GM18507 (cell line): ENCODE measurements at places on chromosomes 4 and X.

GRCh38 chr4:173252024-173252935 is 81.9 kb downstream of the HMGB2 start:
- no peak for DNase-seq

DNA sequence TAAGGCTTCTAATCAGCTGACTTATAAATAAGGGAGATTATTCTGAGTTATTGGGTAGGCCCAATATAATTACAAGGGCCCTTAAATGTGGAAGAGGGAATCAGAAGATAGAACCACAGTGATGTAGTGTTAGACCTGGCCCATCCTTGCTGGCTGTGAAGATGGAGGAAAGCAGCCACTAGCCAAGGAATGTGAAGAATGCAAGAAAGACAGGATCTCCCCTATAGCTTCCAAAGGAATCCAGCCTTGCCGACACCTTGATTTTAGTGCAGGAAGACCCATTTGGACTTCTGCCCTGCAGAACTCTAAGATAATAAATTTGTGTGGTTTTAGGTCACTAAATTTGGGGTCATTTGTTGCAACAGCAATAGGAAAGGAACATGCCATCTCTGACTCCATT is 150.6 kb downstream of the SPATA18 start:
- no peak for DNase-seq

- DNase-seq = no peak
These were observed 311.8 kb upstream of the SMIM31 start for GRCh38 chr4:164442180-164442579.

DNA sequence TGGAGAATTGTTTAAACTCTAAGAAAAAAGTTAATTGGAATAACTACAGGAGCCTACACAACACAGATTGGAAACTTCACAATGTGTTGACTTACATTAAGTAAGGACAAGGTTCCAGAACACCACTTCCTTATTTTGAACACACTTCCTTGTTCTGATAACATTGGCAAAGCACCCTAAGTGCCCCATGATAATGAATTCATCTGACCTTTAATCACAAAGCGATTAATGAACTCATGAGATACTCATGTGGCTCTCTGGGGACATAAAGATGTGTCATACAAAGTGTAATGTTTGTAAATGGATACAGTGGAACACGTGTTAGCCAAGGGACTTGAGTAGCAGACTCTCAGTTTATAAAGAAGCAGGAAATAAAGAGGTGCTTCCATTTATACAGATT is 69.0 kb upstream of the ATOH1 start:
- DNase-seq = no peak

DNA sequence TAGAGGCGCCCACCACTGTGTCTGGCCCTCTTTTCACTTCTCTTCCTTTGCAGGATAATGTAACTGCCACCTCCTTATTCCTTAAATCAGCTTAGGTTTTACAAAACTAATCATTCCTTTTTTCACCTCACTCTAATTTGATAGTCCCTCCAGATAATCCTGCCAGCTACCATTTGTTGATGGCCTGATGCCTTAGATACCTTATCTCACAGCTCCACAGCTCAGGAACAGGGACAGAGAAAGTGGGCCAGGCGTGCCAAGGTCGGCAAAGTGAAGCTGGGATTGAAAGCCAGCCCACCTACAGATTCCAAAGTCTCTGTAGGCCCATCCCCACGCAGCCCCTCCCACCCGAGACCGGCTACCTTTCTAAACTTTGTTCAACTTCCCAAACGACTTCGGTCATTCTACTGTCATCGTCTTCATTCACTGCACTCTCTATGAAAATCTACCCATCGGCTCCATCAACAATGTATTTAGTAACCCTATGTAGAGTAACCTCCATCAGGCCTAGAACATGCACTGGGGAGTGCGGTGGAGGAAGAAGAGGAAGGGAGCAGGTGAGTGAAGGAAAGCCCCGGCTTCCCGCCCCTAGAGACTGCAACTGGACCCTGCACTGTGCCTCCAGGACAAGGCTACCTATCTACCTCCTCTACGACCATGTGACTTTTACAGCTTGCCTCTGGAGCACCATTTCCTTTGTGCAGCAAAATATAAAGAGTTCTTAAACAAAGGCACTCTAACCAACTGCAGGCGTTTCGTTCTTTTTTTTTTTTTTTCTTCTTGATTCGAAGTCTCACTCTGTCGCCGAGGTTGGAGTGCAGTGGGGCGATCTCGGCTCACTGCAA is 1.5 kb downstream of the CASP6 start:
- DNase-seq = no peak

- DNase-seq = no peak
These were observed 47.5 kb upstream of the PDLIM3 start for GRCh38 chr4:185582651-185583400.

DNA sequence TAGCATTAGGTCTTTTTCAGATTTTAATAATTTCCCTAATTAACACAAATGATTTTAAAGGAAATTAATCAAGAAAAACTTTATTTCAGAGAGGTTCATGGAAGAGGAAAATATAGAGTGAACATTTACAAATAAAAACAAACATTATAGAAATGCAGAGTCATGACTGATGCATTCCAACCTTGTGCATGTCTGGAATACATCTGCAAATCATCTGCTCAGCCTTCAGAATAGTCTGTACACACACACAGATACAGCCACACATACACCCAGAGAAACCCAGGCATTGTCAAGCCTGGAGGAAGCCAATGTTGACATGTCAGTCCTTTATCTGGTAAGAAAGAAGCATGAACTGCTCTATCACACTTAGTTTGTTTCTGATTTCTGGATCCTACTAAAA is 61.3 kb upstream of the NFKB1 start:
- DNase-seq = no peak

DNA sequence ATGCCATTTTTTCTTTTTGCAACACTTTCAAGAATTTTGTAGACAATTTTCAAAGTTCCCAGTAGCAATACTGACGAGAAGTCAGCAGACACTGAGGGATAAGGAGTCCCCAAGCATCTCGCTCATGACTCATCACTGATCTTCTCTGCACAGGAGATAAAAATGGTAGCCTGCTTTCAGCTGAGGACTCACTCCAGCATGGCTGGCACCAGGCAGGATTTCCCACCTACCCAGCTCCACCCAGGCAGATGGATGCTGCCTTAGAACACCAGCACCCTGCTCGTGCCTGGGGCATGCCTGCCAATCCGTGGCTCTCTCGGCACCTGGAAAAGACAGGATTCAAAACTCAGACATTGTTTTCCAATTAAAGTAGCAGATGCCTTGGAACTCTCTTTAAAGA is 24.9 kb downstream of the JAKMIP1 start:
- DNase-seq = no peak

DNA sequence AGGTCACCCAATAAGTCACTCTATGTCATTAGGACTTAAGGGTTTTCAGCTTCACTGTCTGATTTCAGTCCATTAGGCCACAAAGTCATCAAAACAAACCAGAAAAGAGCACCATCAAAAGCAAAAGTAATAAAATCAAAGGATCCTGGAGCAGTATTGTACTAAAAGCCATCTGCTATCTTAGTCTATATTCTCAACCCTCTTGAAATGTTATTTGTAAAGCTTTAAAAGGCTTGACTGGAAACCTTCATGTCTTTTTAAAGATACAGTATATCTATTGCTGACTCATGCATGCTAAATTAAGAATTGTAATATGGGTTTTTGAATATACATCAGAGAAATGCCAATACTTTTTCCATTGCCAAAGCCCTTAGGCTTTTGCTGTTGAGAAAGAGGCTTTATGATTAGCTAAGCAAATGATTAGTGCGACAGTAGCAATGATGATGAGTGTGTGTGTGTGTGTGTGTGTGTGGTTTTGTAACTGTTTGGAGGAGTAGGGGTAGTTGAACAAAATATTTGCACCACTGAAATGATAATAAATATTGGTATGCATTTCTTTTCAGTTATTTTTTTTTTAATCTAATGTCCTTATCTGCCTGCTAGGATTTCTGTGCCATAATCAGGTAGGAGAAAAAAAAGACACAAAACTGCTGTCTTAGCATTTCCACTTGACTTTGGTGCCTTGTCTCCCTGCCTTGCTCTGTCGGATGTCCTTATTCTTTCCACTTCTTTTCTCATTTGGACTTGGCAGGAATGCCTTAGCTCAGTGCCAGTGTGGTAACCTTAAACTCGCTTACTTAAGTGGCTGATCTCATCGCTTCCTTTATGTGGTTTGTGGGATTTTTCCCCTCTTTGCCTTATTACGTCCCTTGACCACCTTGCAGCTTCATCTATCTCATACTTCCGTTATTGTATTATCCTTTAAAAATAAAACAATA is 119.7 kb downstream of the PCDH7 start:
- no peak for DNase-seq

DNA sequence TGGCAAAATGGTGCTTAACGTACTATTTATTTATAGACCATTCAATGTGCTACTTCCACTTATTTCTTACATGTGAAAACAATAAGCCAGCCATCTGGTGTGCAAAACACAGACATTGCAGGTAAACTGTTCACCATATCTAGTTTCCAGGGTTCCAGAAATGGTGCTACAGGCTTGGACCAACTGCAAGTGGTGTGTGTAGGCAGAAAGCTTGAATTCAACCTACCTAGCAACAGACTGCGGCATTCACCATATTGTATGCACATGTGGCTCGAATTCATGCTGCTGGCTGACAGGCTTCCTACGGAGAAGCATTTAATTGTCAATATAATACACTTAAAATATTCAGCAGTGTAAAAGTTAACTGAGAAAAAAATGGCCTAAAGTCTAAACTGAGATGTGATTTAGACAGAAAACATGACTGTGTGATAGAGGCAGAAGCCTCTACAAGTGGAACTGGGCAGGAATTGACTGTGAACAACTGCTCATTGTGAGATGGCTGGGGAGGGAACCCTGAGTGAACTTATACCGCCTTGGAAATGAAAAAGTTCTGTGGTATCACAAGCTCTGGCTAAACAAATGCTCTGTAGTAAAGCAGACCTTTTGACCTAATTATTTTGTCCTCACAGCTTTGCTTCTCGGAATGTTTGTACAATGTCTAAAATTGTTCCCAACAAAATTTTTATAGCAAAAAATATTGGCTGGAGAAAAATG is 434.7 kb downstream of the GRIA2 start:
- no peak for DNase-seq

DNA sequence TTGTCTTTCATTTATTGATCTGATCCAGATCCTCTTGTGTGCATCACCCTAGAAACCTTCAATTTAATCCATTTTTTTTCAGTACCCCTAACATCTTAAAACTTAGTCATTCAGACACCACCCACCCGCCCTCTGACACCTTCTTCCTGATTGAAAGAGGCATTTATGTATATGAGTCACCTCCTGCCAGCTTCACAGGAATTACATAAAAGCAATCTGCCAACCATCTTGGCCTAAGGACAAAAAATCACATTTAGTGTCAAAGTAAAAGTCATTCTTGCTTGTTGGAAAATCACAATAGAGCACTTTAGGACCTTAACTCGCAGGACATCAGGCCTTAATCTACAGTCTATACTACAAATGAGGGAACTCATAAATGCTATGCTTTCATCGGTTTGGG is 52.1 kb downstream of the NDST3 start:
- DNase-seq = no peak

GRCh38 chr4:744212-744841 is 38.7 kb downstream of the PCGF3 start:
- no peak for DNase-seq

GRCh38 chrX:56792270-56793111 is 63.4 kb downstream of the NBDY start:
- no peak for DNase-seq

DNA sequence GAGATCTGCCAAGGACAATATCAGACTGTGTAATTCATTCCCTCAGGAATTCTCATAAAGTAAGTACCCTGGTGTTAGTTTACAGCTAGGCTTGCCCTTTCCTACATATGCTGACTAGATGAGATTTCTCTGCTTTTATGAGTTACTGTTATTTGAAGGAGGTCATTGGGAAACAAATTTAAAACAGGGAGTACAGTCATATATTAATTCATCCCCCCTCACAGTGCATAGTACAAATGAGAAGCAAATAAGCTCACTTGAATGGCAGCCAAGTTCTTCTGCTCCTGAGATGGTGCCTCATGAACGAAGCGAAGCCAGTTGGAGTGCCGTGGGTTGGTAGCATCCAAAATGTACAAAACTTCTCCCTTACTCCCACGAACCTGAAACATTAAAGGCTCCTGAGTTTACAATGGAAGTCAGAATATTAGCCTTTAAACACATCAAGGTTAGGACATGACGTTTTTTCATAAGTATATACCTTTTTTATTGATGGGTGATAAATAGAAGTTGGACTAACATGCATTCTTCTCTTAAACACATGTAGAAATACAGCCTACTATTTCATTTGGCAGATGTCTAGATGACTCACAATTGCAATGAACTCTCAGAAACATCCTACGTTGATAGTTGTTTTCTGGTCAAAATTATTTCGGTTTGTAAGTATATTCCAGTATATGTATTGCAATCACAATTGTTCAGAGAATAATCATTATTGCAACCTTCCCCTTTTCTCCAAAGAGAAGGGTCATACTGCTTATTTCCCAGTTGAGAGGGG is 69.2 kb downstream of the PRDM5 start:
- DNase-seq = no peak

DNA sequence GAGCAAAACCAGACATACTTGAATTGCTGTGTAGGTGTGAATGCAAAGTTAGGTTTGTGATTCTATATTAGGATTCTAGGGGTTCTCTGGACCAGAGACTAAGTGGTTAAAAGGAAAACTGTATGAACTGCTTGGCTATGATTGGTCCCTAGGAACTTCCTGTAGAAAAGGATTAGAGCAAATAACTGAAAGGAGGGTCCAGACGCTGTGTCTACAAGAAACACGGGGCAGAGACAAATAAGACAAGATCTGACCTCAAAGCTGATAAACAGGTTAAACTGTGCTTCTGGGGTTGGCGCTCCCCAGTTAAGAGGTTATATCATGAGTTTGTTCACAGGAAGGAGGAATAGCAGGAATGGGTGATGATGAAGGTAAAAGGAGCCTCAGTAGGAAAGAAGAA is 183.6 kb downstream of the MGST2 start:
- no peak for DNase-seq

- no peak for DNase-seq
These were observed at the start of gene STS for GRCh38 chrX:7147413-7147977. Gene STS, plus strand, starts transcription at chrX:7147712. Its CDS starts 105,488 bp downstream, at chrX:7253200.

DNA sequence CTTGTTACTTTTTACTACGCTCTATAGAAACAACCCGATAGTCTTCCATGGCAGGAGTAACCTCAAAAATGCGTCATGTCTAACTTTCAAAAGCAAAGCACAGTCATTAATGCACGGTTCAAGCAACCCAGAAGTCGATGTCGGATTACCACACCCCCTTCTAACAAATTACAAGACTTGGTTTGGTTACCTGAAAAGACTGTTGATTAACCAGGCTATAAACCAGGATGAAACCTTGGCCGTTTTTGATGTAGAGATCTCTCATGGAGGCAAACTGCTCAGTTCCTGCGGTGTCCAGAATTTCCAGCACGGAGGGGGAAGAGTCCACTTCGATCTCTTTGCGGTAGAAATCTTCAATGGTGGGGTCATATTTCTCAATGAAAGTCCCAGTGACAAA is 2.4 kb downstream of the RAP2C start:
- no peak for DNase-seq
